Brain pericyte (primary cell): ENCODE measurements at places on chromosomes 12 and 14.

DNA sequence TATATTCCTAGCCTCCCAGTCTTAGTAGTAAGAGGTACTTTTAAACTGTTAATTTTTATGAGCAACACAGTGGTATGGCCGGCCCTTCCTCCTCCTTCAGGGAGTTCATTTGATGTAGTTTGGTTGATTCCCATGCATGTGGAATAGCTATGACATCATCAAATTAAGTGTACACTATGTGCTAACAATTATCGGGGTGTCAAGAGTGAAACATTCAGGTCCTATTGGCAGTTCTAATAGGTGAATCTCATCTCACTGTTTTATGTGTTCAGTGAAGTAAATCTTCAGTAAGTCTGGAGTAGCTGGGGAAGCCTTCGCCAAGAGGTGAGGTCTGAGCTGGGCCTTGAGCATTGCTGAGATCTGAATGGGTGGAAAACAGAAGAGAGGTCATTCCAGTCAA, 656.5 kb downstream of the DIO2 start:
- DNase-seq: no peak

- no peak for DNase-seq
Observed at GRCh38 chr12:570435-570920, 92.8 kb downstream of the NINJ2 start.

GRCh38 chr14:55349565-55349964, 62.1 kb downstream of the ATG14 start:
- no peak for DNase-seq

GRCh38 chr12:123485756-123486155, 27.8 kb downstream of the SNRNP35 start:
- DNase-seq: no peak

- no peak for DNase-seq
Observed at GRCh38 chr12:124851342-124851741, 12.3 kb downstream of the SCARB1 start.
